ENCODE measurements at places on chromosomes 2 and 18. TPM values are rescaled to one million over a fixed set of nuclear protein-coding genes. Genes with fewer than 3 reads are reported as not detected.

TUBA4B gene
- not detected for total RNA-seq

RTP5 gene
- total RNA-seq: not detected

DNA sequence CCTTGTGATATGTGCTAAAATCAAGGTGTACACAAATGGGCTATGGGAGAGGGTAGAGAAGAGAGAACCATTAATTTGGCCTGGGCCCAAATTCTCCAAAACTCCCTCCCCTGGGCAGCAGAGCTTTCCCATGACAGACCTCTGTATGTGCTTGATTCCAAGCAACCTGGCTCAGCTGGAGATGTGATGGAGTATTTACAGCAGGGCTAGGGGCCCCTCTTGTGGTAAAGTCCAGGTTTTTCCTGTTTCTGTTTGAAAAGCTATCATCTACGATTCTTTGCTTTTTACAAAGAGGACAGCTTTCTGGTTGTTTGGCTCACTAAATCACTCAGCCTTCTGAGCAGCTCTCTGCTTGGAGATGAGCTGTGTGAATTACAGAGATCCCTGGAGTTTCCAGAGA is 40.3 kb downstream of the KCNS3 start:
- DNase-seq: no peak

DNA sequence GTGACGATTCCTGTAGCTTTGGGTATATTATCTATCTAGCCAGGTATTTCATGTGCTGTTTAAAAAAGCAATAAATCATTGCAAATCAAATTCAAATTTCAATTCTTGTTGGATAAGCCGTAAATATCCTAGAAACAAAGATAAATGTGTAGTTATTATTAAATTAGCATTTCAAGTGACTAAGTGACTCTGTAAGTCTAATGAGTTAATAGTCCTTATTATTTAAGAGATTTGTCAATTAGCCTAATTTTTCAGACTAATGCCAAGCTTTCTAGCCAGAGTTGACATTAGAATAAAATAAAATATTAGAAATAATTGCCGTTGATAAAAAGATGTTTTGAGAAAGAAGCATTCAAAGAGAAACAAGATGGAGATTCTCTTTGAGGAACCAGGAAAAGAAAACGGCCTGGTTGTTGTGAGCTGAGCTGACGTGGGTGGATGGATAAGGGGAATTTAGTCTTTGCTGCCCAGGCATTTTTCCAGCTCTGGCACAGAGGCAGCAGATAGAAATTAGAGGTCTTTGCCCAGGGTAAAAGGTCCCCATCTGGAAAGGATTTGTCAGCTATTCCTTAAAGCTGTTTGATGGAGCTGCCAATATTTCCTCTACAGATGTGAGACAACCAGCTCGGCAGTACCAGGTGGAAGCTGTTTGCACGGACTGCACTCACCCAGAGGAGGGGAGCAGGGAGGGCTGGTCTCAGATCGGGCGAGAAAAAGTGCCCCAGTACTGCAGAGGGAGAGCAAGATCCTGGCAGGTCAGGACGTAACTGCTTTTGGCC is 117.3 kb upstream of the SEC11C start:
- DNase-seq: no peak

DNA sequence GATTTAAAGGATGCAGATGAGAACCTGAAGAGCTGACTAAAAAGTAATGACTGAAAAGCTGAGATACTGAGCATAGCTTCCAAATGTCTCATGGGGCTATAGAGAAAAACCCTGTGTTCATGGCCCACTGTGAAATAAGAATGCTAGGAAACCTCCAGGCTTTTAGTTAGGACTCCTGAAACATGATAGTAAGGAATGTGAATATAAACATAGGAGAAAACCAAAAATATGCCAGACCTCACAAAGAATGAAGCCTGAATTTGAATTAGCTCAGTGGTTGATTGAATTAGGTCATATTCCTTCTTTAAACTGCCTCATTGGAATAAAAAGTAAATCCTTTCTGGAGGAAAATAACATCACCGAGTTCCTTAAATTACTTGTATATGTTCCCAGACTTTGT is 194.5 kb upstream of the NXPH2 start:
- DNase-seq: no peak

Data from posterior vena cava (tissue), 2 donors.